ENCODE measurements at places on chromosomes 1 and 21.

DNA sequence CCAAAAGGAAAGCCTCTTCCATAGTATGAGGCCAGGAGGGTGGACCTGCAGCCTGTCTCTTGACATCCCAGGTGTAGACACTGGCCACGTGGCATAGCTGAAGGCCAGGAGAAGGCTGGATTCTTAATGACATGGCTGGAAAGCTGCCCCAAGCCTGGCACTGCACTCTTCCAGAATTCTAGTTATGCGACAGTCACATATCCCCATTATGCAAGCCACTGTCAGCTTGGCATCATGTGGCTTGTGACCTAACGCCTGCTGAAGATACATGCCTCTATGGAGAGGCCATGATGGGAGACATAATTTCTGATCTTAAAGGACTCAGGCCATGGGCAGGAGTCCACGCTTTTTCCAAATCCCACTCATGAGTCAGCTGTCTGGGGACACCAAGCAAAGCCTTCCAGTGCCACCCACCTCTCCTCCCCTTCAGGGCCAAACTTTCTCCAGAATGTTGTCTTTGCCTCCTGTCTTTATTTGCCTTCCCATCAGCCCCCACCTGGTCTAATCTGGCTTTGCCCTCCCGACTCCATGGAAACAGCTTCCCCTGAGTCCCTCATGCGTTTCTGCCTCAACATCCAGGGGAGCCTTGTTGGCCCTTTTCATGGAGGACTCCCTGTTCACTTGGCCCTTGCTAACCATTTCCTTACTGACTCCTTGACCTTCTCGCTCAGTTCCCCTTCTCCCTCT, 3.0 kb downstream of the PLA2G2A start:
- no peak for DNase-seq
- H3K27me3 ChIP-seq: no peaks in the 10 kb centered on the region
- no peak overlapping the region for H3K27ac ChIP-seq
- H3K4me3 ChIP-seq: no peak overlapping the region

- H3K27ac ChIP-seq: no peak overlapping the region
- H3K36me3 ChIP-seq: no peaks in the 10 kb centered on the region
- H3K27me3 ChIP-seq: no peaks in the 10 kb centered on the region
Measured at GRCh38 chr1:101463195-101463594, 226.4 kb downstream of the S1PR1 start.

GRCh38 chr21:35470522-35470921, 421.4 kb upstream of the RUNX1 start:
- H3K4me1 ChIP-seq: no peaks in the 10 kb centered on the region
- no peaks in the 10 kb centered on the region for H3K27me3 ChIP-seq
- no peaks in the 10 kb centered on the region for H3K36me3 ChIP-seq
- DNase-seq: no peak
- no peak overlapping the region for H3K4me3 ChIP-seq

DNA sequence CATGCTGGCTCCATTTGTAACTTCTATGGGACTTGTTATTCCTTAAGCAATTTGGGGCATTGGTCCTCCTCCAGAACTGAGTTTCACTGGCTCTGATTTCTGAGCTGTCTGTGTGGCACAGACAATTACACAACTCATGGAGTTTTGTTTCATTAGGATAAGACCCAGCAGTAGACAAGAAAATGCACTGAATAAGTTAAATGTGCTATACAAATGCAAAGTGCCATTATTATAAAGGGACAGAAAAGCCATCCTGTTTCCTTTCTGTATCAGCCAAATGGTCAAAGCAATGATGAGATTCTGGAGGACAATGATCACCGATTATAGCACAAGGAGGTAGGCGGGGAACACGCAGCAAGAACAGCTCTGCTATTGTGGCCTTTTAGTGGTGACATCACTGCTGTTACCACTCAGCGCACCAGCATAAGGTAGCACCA, 81.9 kb downstream of the CNIH3 start:
- no peak for DNase-seq
- no peak overlapping the region for H3K4me3 ChIP-seq
- no peaks in the 10 kb centered on the region for H3K27me3 ChIP-seq
- H3K27ac ChIP-seq: no peak overlapping the region

GRCh38 chr1:66452982-66453381, 81.0 kb upstream of the SGIP1 start:
- DNase-seq: no peak
- H3K27me3 ChIP-seq: no peaks in the 10 kb centered on the region
- no peak overlapping the region for H3K27ac ChIP-seq

DNA sequence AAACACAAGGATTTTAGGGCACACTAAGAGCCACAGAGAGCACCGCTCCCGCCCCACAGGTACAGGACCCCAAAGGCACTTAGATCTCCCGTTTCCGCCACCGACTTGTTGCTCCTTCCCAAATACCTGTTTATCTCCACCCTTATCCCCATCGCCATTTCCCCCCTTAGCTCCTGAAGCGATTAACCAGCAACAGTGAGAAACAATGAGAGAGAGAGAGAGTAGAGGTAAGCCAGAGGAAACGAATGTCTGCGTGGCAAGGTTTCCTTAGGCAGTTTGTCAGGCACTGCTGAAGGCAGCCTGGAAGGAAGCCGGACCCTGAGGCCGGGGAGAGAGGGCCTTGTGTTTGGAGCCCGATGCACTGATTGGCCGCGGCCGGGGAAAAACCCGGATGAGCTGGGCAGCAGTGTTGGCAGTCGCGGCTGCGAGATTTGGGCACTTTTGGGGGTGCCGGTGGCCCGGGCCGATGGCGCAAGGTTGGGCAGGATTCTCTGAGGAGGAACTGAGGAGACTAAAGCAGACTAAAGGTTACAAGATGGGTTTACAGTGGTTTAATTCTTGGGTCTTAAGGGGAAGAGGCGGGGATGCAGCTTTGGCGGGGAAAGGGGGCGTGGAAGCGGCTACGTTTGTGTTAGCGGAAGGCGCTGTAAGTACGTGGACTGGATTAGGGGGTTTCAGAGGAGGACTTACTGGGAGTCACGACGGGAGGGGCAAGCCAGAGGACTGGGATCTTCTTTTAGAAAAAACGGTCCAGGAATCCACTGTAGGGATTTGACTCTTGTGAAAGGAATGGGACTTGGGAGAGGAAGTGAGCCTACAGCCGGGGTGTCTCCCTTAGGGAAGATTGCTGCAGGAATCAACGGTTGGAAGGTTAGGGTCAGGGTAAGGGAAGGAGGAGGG, at the start of gene GORAB:
GORAB (plus strand) TSS at position 409 of the 900 bp plus-strand sequence; CDS start at position 467, 58 bp downstream.
- DNase-seq: peak; percentile 97
- peak within 1 kb of the TSS; percentile 93 for H3K27ac ChIP-seq
- H3K4me1 ChIP-seq: peaks cover 10% of the 10 kb centered on the region
- peak within 1 kb of the TSS; percentile 93 for H3K4me3 ChIP-seq
- H3K36me3 ChIP-seq: no peaks in the 10 kb centered on the region

DNA sequence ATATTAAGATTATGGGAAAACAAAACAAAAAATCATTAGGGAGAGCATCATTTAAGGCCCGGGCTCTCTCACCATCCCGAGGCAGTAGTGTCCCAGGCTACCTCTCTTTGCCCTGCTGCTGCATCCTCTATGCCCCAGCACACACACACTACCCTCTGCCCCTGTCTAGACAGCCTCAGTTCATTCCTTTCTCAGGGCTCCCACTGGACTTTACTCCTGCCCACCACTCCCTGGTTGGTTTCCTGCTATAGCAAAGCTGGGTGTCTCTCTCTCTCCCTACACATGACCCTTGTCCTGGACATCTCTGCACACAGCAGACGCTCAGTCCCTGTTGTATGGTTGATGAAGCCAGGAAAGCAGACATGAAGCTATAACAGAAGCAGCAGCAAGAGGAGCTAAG, 30.7 kb downstream of the GNG12 start:
- H3K4me3 ChIP-seq: no peak overlapping the region
- no peaks in the 10 kb centered on the region for H3K4me1 ChIP-seq
- no peak for DNase-seq
- no peaks in the 10 kb centered on the region for H3K36me3 ChIP-seq
- no peaks in the 10 kb centered on the region for H3K27me3 ChIP-seq

DNA sequence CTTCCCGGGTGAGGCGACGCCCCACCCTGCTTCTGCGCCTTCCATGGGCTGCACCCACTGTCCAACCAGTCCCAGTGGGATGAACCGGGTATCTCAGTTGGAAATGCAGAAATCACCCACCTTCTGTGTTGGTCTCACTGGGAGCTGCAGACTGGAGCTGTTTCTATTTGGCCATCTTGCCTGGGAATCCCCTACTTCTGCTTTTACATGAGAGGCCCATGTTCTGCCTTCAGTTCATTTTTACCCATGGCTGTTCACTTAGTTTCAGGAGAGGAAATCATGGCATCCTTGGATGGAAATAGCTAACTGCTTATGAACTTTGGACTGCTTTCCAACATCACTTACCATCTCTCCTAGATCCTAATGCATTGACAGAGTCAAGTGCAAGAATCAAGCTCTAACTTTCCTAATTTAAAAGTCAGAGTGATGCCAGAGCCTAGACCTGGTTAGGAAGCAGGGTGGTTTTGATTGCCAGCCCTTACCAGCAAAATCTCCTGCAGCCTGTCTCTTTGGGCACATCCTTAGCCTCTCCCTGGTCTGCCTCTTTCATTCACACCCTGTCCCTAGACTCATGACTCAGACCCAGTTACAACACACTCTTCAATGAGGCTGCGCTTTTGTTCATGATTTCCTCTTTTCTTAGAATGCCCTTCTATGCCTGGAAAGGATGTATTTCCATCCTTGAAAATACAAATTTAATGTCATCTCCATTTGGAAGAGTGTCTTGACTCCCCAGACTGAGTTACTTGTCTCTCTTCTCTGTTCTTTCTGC, 137.2 kb downstream of the KCTD3 start:
- no peak overlapping the region for H3K27ac ChIP-seq
- H3K27me3 ChIP-seq: no peaks in the 10 kb centered on the region
- H3K36me3 ChIP-seq: no peaks in the 10 kb centered on the region
- no peak for DNase-seq

DNA sequence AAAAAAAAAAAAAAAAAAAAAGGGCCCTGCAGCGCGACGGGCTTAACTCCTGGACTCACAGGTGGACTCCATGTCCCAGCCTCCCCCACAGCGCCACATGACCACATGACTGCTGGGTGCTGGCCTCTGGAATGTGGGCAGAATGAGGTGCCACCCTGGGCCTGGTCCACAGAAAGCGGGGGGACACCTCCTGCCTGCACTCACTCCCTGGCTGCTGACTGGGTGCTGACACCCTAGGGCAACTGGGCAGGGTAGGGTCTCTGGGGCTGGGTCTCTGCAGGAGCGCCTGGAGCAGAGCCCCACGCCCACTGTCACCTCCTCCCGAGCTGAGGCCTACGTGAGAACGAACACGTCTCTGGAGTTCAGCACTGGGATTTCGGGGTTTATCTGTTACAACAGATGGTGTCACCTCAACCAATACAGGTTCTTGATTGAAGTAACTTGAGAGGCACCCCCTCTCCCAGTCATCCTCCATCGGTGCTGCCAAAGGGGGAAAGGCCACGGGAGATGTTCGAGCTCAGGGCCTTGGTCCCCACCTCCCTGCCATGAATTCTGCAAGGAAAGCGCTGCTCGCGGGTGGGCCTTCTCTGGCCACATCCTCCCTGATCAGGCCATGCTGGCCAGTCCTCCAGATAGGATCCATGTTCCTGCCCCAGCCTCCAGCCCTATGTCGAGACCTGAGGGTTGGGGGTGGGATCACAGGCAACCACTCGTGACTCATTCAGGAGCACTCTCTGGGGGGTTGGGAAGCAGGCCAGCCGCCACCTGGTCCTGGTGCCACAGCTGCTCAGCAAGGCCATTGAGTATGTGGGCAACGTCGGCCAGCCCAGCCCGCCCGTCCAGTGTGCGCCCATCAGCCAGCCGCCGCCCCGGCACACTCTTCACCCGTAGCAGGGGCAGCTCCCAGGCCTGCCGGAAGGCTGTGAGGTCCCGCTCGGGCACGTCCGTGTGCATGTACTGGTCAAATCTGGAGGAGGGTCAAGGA, 5.4 kb downstream of the CPLANE2 start:
- H3K36me3 ChIP-seq: no peaks in the 10 kb centered on the region
- no peak overlapping the region for H3K4me3 ChIP-seq
- no peaks in the 10 kb centered on the region for H3K27me3 ChIP-seq
- H3K4me1 ChIP-seq: peaks cover 11% of the 10 kb centered on the region

- H3K4me3 ChIP-seq: no peak overlapping the region
- no peak for DNase-seq
- peaks cover 8% of the 10 kb centered on the region for H3K4me1 ChIP-seq
Measured at GRCh38 chr1:9840176-9840575, 16.4 kb upstream of the CLSTN1 start.

GRCh38 chr1:98903261-98903660, 101.4 kb downstream of the PLPPR5 start:
- H3K4me3 ChIP-seq: no peak overlapping the region
- no peaks in the 10 kb centered on the region for H3K27me3 ChIP-seq
- no peaks in the 10 kb centered on the region for H3K4me1 ChIP-seq
- no peak overlapping the region for H3K27ac ChIP-seq
- no peaks in the 10 kb centered on the region for H3K36me3 ChIP-seq
- DNase-seq: no peak
